GM06990 (cell line): ENCODE measurements at places on chromosomes 1 and 21.

- DNase-seq: no peak
Observed at GRCh38 chr21:15441060-15441493, 288.7 kb upstream of the USP25 start.

- DNase-seq: no peak
Observed at GRCh38 chr1:177872308-177872900, 97.5 kb downstream of the SEC16B start.

- DNase-seq: peak; percentile 56
Observed at GRCh38 chr1:28132171-28133167, 44.0 kb downstream of the PTAFR start.

GRCh38 chr1:62676611-62677356 lies 11.4 kb downstream of the DOCK7 start:
- DNase-seq: no peak

DNA sequence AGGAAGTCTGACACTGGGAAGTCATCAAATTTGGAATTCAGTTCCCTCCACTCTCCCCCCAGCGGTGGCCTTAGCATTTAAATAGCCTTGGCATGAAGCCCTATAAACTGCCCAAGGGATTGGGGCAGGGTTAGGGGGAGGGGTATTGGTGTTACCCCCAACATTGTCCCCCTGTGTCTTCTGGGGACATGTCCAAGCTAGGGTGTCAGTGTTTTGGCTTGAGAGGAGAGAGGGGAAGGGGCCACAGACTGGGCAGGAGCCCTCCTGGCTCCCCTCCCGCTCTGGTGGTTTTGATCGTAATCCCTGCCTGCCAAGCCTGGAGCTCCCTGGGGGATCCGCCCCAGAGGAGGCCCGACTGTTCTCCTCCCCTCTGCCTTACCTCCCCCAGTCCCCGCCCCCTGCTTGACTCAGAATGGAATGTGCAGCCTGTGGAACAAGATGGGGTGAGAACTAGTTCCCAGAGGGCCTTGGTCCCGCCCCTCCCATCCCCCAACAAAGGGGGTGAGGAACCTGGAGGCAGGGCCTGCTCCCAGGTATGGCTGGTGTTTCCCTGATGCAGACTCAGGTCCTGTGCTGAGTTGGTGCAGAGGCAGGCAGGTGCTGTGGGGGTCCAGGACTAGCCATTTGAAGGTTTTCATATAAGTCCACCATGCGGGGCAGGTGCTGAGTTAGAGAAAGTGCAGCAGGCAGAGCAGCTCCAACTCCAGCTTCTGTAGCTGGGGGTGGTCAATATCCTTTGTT lies 7.4 kb downstream of the SOX13 start:
- DNase-seq: no peak

GRCh38 chr21:36465478-36465877 lies 14.4 kb downstream of the CLDN14 start:
- DNase-seq: no peak

GRCh38 chr1:202811296-202812175 lies 782 bp downstream of the PCAT6 start:
- no peak for DNase-seq

DNA sequence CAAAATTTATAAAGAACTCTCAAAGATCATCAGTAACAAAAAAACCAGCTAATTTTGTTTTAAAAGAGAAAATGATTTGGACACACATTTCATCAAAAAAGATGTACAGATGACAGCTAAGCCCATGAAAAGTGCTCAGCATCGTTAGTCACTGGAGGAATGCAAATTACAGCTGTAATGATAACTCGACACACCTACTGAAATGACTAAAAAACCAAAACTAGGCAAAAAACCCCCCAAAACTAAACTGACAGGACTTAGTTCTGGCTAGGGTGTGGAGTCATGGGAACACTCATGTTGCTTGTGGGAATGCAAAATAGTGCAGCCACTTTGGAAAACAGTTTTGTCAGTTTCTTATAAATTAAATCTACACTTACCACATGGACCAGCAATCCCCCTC lies 59.5 kb downstream of the CNIH3 start:
- no peak for DNase-seq

DNA sequence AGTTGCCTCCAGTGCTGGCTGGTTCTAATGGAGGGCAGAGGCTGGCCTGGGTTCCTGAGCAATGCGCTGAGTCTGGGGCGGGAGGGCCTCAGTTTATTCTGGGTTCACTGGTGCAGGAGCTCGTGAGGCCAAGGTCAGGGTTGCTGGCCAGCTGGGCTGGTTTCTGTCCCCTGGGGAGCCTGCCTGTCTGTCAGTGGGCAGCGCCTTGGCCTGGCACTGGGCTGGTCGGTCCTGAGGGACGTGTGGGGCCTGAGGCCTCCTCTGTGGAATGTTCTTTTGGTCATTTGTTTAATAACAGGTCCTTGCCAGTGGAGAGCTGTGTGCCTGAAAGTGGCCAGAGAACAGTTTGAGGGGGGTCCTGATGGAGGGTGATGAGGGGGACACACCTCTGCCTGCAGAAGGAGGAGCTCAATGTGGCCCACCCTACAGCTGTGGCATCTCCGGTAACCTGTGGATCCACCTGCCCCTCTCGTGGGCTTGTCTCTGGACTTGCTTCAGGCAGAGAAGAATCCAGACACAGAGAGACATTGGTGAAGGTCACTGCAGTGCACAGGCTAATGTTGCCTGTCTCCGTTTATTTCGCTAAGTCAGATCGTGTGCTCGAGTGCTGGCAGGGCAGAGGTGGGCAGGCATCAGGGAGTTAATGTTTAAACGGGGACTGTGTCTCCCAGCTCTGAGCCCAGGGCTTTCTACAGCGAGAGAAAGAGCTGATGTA lies 34.6 kb downstream of the COQ8A start:
- DNase-seq: no peak

DNA sequence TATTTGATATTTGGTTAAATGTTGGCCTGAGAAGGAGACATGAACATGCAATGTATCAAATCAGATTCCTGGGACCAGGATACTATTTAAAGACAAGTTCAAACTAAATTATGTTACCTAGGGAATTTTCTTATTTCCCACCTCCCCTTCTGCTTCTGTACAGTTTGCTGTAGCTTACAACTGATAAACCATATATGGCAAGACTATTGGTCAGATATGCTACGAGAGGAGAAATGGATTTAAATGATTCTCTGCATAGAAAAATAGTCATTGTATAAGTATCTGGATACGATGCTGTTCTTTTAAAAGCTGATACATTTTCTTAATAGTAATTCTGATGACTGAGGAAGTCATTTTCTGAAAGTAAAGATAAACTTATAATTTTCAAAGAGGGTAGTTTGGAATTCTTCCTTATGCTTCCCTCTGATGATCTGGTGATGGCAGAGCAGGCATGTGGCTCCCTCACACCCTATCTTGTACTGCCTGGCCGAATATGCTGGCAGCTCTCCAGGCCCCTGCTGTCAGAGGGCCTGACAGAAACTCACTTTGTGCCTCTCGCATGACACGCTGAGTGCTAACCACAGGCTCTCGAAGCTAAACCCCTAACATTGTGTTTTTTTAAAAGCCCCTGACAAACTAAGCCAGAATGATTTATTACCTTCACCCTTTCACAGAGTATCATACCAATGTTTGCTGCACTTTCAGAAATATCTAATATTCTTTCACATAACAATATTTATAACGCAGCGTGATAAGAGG lies 19.4 kb downstream of the RRP15 start:
- DNase-seq: no peak

DNA sequence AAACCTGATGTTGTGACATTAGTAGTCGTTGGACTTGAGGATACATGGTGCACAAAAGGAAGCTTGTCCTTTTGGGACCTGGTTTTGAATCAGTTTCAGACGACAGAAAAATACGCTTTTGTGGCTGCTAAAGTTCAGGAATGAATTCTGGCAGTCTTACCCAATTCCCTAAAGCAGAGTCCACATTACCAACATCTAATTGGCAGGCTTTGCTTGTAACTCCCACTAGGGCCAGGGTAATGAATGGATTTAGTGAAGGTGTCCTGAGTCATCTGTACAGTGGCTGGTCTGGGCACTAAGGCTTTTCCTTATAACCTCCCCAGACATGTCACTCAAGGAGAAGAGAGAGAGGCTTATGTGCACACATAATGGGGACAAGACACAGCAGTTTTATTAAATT lies 66.2 kb upstream of the RNPC3 start:
- DNase-seq: no peak

GRCh38 chr1:43689289-43689688 lies 18.0 kb upstream of the ST3GAL3 start:
- DNase-seq: no peak

GRCh38 chr1:41511239-41511540 lies 26.7 kb upstream of the EDN2 start:
- DNase-seq: no peak

DNA sequence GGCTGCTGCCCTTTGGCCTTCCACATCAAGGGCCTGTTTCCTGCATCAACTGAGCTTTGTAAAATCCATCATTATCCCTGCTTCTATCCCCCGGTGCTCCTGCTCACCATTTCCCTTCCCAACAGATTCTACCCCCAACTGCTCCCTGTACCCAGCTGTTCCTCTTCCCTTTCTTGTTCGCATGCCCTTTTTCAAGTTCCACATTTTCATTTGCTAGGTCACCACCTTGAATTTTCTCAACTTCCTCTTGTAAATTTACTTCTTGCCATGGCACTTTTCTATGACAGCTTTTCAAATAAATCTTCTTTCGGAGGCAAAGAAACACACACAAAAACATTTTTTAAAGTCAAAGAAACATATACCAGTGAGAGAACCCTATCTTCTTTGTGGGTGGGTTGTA lies 330.5 kb upstream of the ADGRL2 start:
- DNase-seq: no peak

DNA sequence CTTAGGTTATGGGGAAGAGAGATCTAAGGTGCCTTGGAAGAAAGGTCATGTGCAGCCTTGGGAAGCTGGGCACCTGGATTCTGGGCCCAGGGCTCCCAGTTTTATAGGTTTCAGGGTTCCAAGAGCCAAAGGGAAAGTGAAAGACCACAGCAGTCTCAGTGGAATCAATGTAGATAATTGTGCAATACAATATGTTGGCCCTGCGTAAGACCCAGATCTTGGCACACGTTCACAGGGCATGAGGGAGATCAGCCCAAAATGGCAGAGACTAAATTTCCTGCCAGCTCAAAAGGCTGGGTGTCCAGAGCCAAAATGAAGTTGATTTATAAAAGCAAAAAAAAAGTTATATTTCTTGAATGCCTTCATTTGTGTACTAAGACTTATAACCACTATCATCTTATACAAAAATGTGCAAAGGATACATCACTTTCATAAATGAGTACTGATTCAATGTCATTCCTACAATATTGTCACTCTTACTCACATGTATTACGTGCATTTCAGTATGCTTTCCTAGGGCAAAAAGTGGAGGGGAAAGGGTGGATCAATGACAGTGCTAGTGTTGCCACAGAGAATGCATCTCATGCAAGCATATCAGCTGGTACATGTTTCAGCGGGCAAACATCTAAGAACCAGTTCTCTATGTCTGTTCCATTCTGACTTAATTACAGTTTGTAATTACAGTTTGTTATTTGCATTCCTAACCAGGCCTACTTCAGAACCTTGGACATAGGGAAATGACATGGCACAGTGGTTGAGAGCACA lies 22.5 kb upstream of the NPL start:
- DNase-seq: no peak

DNA sequence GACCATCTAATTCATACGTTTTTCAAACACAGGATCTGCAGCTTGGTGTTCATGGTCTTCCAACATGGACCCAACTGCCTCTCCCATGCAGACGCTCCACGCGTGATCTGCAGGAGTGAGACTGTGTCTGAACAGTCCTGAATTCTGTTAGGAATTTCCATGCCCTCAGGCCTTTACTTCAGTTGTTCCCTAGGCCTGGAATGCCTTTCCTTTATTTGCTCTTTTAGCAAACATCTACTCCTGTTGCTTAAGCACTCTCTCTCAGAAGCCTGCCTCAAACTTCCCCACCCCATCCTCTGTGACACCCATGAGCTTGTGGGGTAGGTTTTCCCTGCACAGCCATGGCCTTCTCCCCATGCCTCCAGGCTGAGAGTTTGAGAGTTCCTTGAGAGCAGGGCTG lies 73.7 kb downstream of the DMRTB1 start:
- no peak for DNase-seq

- no peak for DNase-seq
Observed at GRCh38 chr1:234405676-234406075, 32.4 kb downstream of the COA6 start.

DNA sequence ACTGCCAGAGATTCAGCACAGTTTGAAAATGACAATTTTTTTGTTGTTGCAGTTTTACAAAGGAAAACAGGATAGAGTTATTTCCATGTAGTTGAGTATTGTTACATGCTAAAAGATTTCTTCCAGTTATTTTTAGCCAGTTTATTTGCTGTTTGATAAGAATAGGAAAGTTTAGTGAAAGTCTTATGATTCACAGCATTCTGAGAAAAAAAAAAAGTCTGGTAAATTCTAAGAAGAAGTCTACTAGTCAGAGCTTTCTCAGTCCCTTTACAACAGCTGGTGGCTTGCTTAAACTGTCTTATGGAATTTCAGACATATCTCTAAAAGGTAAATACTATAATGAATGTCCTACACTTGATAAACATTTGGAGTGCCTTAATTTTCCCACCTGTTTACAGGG lies 341.7 kb downstream of the DSCAM start:
- no peak for DNase-seq

- no peak for DNase-seq
Observed at GRCh38 chr1:101497881-101498559, 261.2 kb downstream of the S1PR1 start.

DNA sequence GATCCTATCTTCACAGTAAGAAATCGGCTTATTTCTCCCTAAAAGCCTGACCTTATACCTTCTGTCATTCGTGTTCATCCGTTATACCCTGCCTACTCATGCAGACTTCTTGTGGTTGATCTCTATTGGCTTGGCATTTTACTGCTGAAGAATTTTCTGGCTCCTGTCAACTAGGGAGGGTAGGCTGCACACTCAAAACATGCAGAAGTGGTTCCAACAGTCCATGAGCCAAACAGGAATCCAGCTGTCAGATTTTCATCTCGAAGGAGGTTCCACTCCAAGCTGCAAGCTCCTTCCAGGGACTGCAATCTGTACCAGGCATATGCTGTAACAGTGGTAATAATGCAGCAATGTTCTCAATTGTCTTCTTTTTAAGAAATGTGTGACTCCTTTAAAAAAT lies 10.1 kb downstream of the DNAJC11 start:
- DNase-seq: no peak

DNA sequence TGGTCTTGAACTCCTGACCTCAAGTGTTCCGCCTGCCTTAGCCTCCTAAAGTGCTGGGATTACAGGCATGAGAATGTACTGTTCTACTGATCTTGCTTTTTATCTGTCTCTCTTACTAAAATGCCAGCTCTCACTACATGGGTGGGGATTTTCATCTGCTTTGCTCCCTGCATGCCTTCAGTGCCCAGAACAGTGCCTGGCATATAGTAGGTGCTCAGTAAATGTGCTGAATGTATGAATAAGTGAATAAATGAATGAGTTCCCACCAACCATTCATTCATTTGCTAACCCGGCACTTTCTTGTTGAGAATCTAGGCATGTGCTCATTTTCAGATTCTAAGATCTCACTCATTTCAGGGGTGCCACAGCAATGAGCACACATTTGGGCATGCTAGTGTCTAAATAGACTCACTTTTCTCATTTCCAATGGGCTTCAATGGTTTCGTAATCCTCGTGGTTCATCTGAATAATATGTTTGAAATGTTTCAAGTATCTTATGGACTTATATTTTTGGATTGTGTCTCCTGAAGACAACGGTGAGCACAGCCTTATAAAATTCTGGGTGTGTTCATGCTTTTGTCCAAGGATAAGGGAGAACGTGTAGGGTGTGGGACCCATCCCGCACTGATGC lies 7.6 kb downstream of the DHRS3 start:
- no peak for DNase-seq
